ENCODE measurements at places on chromosomes 2 and 18. TPM values are rescaled to one million over a fixed set of nuclear protein-coding genes. Genes with fewer than 3 reads are reported as not detected.

DNA sequence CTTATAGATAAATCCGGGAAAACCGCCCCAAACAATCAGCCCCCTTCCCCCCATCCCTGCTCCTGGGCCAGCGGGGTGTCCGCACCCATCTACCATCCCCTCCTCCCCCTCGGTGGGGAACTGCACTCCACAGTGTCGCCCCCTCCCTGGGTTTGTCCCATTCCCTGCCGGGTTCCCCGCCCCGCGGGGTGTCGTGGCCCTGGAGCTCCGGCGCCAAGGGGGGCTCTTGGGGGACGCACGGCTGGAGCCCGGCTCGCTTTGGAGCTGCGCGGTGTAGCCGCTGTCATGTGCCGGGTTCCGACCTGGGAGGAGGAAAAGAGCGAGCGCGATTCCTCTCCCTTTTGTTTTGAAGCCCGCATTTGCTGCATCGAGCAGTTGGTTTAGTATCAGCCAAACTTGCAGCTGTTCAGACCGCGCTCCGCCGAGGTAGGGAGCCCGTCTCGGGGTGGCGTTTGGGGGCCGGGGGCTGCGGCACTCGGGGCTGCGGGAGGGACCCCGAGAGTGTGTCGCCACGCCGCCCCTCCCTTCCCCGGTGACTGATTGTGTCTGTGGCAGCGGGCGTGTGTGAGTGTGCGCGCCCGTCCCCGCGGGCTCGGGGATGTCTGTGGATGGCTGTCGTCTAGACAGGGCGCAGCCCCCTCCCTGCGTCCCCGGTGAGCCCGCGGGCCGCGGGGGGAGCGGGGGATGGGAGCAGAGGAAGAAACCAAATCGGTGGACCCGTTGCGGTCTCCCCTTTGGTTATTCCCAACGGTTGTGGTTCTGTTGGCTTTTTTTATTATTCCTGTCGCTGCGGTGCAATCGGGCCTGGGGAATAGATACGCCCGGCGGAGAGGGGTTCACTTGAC is 797 bp downstream of the CTIF start:
- DNase-seq: peak; percentile 37

- DNase-seq: peak; percentile 15
Observed at GRCh38 chr2:239928391-239929350, 96.5 kb downstream of the NDUFA10 start.

DNA sequence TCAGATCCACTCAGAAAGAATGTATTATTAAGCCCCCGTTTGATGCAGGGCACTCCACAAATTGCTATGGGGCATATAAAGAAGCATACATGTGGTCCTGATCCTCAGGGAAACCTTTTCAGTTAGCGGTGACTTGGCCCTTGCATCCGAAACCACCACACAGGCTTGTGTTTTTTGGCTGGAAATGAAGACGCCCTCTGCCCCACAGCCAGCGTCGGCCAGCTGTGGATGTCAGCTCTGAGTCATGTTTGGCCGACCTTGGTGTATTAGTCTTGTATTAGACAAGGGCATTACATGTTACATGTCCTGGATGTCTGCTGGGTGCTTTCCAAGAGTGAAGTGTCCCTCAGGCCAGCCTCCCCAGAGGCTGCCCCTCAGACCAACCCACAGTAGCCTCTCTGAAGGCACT is 107.6 kb upstream of the MAP3K20 start:
- no peak for DNase-seq

- DNase-seq: no peak
Observed at GRCh38 chr2:28588292-28588670, 92.4 kb downstream of the PLB1 start.

- no peak for DNase-seq
Observed at GRCh38 chr2:664063-664462, 13.1 kb downstream of the TMEM18 start.

DNA sequence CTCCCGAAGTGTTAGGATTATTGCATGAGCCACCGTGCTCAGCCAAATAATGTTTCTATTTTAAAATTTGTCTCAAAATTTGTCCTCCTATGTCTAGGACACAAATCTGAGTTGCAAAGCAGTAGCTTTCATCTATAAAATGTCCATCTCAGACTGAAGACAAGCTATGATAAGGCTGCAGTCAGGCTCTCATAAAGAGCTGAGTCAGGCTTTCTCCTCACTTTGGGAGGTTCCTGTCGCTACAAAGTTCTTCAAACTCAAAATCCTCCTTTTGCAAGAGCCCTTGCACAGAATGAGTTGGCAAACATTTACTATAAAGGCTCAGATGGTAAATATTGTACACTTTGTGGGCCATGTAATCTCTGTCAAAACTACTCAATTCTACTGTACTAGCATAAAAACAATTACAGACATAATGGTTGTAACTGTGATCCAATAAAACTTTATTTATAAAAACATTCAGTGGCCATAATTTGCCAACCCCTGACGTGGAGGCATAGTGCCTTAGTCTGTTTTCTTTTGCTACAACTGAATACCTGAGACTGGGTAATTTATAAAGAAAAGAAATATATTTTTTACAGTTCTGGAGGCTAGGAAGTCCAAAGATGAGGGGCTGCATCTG is 154.9 kb upstream of the SATB2 start:
- DNase-seq: no peak

- no peak for DNase-seq
Observed at GRCh38 chr2:195425328-195425727, 231.7 kb upstream of the SLC39A10 start.

GRCh38 chr2:165777522-165778186 is 16.4 kb downstream of the GALNT3 start:
- no peak for DNase-seq

DNA sequence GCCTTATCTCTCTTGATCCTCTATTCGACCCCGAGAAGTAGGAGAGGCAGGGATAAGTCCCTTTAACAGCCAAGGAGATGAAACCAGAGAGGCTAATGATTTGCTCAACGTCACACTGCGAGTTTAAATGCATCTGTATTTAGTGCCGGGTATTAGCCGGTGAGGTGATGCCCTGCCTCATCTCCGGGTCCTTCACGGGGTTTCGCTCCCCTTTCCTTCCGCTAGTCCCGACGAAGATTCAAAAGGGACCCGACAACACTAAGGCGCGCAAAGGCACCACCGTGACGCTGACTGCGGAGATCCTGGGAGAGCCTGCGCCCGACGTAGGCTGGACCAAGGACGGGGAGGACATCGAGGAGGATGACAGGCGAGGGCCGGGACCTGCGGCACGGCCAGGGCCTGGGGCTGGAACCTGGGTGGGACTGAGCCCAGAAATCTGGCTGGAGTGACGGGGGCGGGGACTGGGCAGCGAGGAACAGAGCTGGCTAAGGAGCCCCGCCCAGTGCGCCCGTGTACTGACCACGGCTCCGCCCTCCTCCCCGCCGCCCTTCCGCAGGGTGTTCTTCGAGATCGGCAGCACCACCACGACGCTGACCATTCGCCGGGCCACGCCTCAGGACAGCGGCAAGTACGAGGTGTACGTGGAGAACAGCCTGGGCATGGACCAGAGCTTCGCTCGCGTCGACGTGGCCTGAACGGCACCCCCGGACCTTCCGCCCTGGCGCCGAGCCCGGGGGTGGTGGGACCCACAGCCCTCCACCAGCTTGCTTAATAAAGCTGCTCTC is 1.0 kb upstream of the GMPPA start:
- DNase-seq: no peak

DNA sequence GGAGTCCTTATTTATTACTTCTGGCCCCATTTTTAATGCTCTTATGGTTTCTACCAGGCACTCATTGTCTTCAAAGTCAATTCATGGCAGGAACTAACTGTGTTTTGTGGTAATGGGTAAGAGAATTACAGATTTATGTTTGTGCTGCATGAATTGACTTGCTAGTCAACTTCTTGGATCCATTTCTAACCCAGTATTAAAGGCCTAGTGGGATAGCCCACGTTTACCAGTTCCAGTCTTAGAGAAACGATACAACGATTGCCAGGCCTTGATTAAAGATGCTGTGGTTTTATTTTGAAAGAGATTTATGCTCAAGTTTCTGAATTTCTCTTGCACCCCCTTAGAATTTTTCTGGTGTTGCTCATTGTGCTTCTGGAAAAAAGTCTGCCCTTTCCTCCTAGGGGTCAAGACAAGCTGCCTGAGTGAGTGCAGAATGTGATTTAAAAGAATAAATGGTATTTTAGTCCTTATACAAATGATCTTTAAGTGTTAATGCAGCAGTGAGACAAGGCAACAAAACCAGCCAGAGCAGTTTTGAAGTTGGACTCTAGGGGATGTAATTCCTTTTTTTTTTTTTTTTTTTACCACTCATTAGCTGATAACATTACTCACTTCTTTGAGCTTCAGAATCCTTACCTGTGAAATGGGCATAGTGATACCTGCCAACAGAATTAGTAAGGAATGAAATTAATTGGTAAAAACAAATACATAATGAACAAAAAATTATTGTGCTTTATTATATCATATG is 101.5 kb downstream of the ARHGAP15 start:
- no peak for DNase-seq

DNA sequence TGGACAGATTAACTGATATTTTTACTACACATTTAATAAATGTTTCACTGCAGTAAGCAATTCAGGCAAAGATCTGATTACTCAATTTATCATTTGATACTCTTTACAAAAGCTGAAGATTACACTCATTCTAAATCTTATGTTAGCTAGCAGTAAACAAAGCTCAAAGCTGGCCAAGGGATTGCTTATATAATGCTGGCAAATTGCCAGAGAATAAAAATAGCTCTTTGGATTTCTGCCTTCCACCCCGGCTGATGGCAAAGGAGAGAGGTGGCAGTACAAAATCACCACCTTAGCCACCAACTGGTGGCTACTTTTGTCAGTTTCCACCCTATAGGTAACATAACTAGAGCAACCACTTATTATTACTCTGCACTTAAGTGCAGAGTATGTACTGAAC is 320.5 kb downstream of the FSIP2 start:
- no peak for DNase-seq

DNA sequence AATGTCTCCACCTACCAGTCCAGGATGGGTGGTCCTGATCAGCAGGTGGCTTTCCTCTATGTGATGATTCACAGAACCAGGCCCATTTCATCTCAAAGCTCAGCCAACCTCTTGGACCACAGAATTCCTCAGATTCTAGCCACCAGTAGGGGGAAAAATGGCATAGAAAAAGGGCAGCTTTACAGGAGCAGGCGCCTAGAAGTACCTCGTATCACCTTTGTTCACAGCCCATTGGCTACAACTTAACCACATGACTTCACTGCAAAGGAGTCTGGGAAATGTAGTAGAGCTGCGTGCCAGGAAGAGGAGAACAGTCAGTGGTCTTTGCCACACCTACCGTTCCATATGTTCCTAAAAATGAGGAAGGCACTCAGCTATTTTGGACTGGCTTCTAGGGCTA is 62.8 kb upstream of the DTNA start:
- DNase-seq: no peak

DNA sequence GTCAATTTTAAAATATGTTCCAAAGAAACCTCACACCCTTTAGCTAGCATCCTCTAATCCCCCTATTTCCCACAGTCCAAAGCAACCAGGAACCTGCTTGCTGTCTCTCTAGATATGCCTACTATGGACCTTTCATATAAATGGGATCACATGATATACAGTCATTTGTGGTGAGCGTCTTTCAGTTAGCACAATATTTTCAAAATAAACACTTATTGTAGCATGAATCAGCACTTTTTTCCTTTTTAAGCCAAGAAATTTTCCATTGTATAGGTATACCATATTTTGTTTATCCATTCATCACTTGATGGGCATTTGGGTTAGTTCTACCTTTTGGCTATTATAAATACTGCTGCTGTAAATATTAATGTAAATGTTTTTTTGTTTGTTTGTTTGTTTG is 223.0 kb upstream of the DOK6 start:
- DNase-seq: no peak

- no peak for DNase-seq
Observed at GRCh38 chr2:125961739-125962138, 694.2 kb upstream of the GYPC start.

- peak; percentile 61 for DNase-seq
Observed at GRCh38 chr2:109396202-109397180, 217.3 kb downstream of the SEPTIN10 start.

GRCh38 chr2:234446404-234447076 is 50.3 kb downstream of the ARL4C start:
- DNase-seq: peak; percentile 84

- DNase-seq: no peak
Observed at GRCh38 chr2:564471-565181, 112.6 kb downstream of the TMEM18 start.

The TSPYL6 gene
- total RNA-seq: not detected

The INHA gene
- not detected for total RNA-seq

The PRSS56 gene
- total RNA-seq: not detected

Measured in activated naive CD4-positive, alpha-beta T cell treated with anti-CD3 and anti-CD28 coated beads for 36 hours (primary cell).